ENCODE measurements at places on chromosomes 6 and 20.

DNA sequence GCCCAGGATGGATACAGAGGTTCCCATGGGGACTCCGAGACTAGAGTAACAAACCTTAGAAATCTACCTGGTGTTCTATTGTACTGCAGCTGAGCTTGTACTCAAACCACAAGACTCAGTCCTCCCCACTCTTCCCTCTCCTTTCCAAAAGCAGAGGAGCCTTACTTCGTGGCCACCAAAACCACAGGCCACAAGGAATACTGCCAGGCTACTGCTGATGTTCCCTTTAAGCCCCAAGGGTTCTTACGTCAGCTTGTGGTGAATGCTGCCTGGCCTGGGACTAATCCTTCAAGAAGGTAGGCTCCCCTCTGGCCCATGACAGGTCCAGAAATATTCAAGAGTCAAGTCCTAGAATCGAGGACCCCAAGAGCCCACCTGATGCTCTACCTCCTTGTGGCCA lies 10.5 kb upstream of the DEFB128 start:
- no peak for DNase-seq

GRCh38 chr6:38476888-38477287 lies 162.8 kb downstream of the BTBD9 start:
- no peak for DNase-seq

DNA sequence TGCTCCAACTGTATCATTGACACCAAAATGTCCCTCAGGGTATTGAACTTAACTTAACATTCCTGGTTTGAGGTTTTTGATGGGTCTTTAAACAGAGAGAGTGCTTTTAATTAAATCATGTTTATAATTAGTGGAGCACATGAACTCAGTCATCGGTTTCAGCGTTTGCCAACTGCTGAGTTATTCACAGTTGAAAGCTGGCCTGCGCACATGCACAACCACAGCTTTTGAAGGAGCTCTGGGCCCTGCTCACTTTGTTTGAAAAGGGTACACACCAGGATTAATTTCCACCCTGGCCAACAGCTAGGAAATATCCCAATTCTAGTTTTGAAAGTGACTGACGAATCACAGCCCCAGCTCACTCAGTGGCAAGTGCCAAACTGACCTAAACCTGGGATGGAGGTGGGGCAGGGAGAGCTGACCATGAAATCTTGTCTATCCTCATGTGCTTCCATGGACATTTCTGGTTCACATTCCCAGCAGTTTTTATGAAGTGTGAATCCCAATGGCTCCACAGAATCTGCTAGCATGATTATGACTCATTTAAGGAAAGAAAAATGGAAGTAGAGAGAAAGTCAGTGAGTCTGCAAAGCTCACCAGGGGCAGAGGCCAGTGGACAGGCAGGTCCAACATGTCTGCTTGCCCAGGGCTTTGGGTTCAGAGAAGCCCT lies 247.8 kb downstream of the FNDC1 start:
- no peak for DNase-seq

GRCh38 chr6:15796844-15797243 lies 134.0 kb upstream of the DTNBP1 start:
- no peak for DNase-seq

- DNase-seq: peak; percentile 55
Measured at GRCh38 chr6:1792989-1793388, 183.3 kb downstream of the FOXC1 start.

- no peak for DNase-seq
Measured at GRCh38 chr20:49590163-49591017, 22.5 kb upstream of the PTGIS start.

DNA sequence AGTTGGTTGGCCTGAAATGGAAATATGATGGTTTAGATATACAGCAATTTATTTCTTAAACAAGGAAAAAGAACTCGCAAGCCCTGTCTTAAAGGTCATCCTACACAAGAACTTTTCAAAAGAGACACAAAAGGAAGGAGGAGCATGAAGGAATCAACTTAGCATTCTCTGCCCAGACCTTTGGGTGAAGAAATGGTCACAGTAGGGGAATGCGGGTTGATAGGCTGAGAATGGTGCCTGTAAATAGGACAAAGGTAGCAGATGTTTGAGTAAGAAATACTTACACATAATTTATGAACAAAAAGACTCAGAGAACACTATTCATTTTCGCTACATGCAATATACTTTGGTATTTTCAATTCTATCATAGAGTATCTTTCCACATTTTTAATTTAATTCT lies 15.0 kb downstream of the ADGRF5 start:
- no peak for DNase-seq

- DNase-seq: no peak
Measured at GRCh38 chr6:31209137-31209536, 38.7 kb upstream of the POU5F1 start.

GRCh38 chr6:150466196-150466595 lies 97.4 kb downstream of the IYD start:
- no peak for DNase-seq

GRCh38 chr6:48389146-48390043 lies 278.4 kb upstream of the PTCHD4 start:
- no peak for DNase-seq

DNA sequence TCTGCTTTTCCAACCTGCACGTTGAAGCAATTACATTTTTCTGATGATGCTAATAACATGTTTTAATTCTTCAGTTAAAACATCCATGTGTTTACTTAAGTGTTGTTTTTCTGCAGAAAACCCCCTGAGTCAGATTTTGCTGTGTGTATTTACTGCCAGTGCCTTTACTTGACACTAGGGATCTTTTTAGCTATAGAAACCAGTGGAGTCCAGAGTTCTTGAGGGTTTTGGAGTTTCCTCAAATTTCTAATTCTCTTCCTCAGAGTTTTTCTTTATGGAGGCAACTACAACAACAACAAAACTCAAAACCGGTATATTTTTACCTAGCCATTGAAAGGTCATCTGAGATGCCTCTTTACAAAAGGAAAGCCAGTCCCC lies 168.4 kb downstream of the JARID2 start:
- no peak for DNase-seq

DNA sequence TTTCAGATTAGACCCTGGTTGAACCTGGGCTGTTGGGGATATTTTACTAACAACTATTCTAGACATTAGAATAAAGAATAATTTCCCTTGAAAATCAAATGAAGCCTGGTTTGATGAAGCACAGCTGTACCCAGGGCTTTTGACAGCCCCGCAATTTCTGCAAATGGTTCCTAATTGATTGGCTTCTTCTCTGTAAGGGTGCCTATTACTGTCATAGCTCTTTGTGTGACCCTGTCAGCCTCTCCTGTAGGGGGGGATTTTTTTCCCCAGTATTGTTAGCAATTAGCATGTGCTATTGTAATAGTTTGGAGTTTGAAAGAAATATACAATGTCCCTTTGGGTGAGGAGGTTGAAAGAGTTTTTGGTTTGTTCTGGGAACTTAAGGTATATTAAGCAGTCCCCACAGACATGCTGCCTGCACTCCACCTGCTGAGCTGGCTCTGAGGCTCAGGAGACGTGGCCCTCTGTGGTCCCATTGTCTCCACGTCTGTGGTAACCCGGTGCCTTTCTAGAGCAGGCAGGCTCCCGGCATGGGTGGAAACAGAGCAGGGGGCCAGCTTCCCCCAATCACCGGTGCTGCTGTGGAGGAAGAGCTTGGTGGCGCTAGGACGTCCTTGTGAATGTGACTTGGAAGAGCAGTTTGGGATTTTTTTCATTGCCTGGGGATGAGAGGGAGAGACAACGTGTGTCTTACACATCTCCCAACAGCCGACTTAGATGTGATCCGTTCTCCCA lies 47.3 kb upstream of the CLDN20 start:
- DNase-seq: no peak

GRCh38 chr20:31869942-31870725 lies at the start of the genes DUSP15 and TTLL9:
Gene DUSP15 (minus strand): TSS chr20:31870527. CDS start chr20:31870337, 190 bp downstream.
Gene TTLL9 (plus strand): TSS chr20:31870634. CDS start chr20:31871127, 493 bp downstream.
- no peak for DNase-seq

DNA sequence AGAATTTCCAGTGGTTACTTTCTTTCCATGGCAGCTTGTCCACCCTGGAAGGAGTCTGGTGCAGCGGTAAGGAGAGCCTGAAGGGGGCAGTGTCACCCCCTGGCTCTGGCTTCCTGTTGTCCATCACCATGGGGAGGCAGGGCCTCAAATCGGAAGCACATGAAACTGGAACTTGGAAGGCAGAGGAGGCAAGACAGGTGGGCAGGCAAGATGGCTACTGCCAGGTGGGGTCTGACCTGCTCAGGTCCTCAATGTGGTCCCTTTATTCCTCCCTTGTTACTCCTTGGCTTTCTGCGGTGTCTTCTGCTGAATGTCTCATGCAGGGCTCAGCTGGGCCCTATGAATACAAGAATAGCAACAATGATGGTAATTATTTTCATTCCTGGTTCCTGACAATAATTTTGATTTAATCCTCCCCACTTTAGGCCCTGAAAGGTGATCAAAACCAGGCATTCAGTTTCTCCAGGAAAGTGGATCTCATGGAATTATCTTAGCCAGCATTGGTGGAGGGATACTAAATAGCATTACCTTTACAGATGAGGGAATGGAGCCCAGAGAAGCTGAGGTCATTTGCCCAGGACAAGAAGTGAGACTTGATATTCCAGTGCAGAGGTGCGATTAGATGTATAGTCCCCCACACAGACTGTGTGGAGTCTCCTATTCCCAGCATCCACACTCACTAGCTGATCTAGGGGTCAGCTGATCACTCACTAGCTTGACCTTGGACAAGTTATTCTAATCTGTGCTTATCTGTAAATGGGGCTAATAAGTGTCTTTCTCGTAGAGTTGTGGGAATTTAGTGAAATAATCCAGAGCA lies 17.6 kb upstream of the SNAI1 start:
- DNase-seq: no peak

GRCh38 chr6:170294813-170295509 lies 4.1 kb upstream of the DLL1 start:
- DNase-seq: no peak

- no peak for DNase-seq
Measured at GRCh38 chr6:5697508-5697907, 309.2 kb downstream of the NRN1 start.

DNA sequence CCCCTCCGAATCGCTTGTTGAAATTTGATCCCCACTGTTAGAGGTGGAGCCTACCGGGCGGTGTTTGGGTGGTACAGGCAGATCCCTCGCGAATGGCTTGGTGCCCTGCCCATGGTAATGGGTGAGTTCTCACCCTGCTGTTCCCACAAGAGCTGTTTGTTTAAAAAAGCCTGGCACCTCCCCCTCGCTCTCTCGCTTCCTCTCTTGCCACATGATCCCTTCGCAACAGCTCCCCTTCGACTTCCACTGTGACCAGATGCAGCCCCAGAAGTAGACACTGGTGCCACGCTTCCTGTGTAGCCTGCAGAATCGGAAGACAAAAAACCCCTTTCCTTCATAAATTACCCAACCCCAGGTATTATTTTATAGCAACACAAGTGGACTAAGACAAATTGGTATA lies 292.2 kb upstream of the QKI start:
- DNase-seq: no peak

DNA sequence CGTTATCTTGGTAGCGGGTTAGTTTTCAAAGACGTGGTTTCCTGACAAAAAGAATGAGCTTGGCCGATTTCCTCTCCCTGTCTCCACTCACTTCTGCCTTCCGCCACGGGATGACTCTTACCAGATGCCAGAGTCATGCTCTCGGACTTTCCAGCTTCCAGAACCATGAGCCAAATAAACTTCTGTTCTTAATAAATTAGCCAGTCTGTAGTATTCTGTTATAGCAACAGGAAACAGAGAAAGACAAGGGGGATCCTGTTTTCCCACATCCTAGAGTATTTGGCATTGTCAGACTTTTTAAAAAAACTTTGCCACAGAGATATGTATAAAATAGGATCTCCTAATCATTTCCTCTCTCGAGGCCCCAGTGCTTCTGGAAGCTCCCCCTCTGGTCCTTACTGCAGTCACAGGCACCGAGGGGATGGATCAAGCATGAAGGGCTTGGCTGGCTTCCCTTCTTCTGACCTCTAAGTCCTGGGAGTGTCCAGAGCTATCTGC lies 84.9 kb upstream of the NAA20 start:
- no peak for DNase-seq

GRCh38 chr6:26329763-26330511 lies 35.1 kb upstream of the BTN3A2 start:
- DNase-seq: peak; percentile 42

- DNase-seq: no peak
Measured at GRCh38 chr6:2028457-2029038, 216.9 kb downstream of the GMDS start.

GRCh38 chr6:123668965-123669591 lies 32.3 kb upstream of the TRDN start:
- DNase-seq: no peak

- DNase-seq: no peak
Measured at GRCh38 chr6:140083375-140083774, 708.9 kb upstream of the CITED2 start.

- DNase-seq: no peak
Measured at GRCh38 chr6:25998379-25998778, 35.8 kb downstream of the TRIM38 start.

- DNase-seq: no peak
Measured at GRCh38 chr6:161327360-161327953, 53.6 kb upstream of the AGPAT4 start.

GRCh38 chr20:51333446-51333845 lies 209.1 kb downstream of the NFATC2 start:
- DNase-seq: no peak

DNA sequence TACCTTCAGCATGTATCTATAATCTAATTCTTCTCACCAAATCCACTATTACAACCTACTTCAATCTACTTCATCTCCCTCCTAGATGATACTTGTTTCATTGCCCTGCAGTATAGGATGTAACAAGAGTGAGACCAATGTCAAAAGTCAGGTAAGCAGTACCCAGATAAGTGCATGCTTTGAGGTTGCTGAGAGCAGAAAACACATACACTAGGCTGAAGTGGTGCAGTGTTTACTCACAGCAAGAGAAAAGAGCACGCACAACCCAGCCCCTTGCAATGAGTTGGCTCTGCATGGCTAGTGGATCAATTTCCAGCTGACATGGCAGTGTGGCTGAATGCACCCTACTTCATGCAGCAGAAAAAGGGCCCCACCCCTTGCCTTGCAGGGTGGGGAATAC lies 199.9 kb downstream of the EPHA7 start:
- no peak for DNase-seq

DNA sequence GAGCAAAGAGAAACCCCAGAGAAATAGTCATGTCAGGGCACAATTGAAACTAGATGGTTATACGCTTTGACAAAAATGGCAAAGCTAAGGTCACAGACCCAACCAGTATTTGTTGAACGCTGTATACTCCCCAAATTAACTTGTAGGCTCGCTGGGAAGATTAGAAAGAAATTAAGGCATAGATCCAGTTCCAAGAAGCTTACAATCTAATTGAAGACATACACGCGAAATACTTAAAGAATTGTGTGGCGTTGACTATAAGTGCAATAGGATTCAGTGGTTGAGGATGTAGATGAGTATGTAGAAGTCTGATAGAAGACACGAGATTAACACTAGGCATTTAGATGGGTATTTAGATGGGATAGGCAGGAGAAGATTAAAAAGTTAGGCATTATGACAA lies 525 bp downstream of the FAM229B start:
- no peak for DNase-seq

GRCh38 chr20:58293453-58293852 lies 16.1 kb upstream of the RAB22A start:
- DNase-seq: no peak

Data from SW 1271 (cell line).